NCI-H2029 treated with DMSO at 0.1 percent for 48 hours (cell line): ENCODE measurements at places on chromosomes 6 and 20.

GRCh38 chr6:107625264-107625663 is 135.3 kb downstream of the SOBP start:
- peak; percentile 71 for DNase-seq

GRCh38 chr6:52286798-52287432 is 2.4 kb upstream of the MCM3 start:
- DNase-seq: peak; percentile 27

GRCh38 chr6:155595284-155595683 is 139.6 kb upstream of the NOX3 start:
- no peak for DNase-seq

DNA sequence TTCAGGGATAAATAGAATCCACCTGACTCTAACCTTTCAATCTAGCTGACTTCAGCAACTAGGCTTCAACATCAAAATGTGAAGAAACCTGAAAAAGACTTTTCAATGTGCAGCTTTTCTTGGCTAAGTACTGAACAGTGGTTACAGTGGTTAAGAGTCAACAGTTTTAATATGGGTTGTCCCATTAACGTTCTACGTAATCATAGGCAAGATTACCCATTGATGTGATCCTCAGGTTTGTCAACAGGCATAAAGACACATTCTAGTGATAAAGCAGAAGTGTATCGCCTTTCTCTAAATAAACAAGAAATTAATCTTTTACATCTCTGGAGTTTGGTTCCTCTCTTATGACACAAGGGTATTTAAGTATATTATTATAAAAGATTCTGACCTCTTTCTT is 154.1 kb upstream of the RUNX2 start:
- DNase-seq: no peak

DNA sequence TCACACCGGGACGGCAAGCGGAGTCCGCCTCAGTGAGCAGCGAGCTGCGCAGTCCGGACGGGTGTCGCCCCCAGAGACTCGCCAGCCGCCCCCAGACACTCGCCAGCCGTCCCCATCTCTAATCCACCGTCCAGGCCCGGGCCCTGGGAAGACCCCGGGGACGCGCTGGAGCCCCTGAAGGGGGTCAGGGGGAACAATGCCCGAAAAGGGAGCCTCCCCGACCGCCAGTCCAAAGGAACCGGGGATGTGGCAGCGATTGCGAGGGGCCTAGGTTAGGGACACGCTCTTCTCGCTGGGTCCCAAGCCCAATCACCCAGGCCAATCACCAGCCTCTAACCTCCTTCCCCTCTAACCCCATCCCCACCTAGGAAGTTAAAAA is 33.1 kb downstream of the TFAP2A start:
- no peak for DNase-seq

DNA sequence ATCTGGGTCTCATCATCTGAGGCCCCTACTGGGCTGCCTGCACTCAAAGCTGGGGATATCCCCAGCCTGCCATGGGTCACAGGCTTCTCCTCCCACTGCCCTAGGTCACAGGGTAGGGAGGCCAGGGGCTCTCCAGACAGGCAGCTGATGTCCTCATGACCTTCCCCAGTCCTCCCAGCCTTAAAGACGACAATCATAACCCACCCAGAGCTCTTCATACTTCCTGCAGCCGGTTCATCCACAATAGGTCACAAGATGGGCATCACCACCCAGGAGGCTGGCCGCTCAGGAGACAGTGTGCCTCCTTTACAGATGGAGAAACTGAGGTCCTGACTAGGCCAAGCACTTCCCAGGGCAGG is 15.2 kb downstream of the TFEB start:
- DNase-seq: no peak

- no peak for DNase-seq
Measured at GRCh38 chr6:121639021-121639420, 203.6 kb downstream of the GJA1 start.

DNA sequence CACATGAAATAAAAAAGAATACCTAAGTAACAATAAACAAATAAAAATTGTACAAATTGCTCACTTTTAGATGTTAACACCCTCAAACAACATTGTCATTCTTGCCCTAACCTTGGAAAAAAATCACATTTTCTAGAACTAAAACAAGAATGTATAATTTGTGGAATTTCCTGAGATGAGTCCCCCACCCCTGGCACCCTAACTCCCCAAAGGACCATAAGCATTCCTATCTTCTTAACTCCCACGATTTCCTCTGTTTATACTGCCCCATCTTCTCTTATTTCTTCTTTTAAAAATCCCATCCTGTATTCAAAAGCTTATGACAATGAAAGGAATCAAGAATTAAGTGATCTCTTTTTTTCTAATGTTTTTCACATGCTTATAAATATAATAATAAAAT is 70.9 kb downstream of the IBTK start:
- no peak for DNase-seq

DNA sequence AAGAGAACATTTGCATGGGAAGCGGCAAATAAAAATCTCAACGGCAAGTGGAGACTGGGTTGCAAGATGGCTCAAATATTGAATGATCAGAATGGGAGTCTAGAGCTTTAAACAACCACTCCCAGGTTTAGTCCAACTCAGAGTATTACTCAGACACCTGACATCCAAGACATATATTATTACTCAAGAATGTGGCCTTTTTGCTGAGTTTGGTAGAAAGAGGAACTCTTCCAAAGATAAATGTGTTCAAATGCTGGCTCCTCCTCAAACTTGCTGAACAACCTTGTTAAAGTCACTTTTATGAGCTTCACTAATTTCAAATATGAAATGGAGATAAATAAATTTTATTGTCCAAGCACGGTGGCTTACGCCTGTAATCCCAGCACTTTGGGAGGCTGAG is 77.8 kb downstream of the ESR1 start:
- DNase-seq: no peak

- no peak for DNase-seq
Measured at GRCh38 chr6:223763-224162, 68.5 kb upstream of the DUSP22 start.

GRCh38 chr6:39553029-39553428 is 172.2 kb downstream of the KIF6 start:
- no peak for DNase-seq

GRCh38 chr6:46310196-46310595 is 139.4 kb upstream of the ENPP5 start:
- DNase-seq: no peak

DNA sequence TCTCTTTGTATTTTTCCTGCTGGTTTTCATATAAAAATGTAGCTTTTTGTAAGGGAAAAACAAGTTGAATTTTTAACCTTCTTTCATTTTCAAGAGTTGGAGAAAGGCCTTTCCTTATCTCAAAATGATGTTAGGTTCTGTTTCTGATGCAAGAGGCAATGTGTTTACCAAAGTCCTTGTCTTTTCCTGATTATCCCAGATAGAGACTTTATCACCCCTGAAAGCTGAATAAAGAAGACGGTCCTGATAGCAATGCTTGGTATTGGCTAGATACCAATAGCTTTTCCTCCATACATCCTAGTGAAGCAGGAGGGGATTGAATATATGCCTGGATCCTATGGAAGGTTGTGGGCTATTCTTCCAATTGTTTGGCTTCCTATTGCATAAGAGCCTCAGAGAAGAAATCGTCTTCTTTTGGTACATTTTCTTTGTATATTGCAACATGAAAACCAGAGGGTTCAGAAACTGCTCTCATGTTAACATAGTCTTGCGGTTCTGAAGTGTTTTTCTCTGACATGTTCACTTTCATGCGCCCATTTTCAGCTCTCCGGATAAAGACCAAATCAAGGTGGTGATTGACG is 5.5 kb downstream of the PNLDC1 start:
- DNase-seq: no peak

- DNase-seq: no peak
Measured at GRCh38 chr6:135604035-135604860, 106.7 kb upstream of the AHI1 start.

DNA sequence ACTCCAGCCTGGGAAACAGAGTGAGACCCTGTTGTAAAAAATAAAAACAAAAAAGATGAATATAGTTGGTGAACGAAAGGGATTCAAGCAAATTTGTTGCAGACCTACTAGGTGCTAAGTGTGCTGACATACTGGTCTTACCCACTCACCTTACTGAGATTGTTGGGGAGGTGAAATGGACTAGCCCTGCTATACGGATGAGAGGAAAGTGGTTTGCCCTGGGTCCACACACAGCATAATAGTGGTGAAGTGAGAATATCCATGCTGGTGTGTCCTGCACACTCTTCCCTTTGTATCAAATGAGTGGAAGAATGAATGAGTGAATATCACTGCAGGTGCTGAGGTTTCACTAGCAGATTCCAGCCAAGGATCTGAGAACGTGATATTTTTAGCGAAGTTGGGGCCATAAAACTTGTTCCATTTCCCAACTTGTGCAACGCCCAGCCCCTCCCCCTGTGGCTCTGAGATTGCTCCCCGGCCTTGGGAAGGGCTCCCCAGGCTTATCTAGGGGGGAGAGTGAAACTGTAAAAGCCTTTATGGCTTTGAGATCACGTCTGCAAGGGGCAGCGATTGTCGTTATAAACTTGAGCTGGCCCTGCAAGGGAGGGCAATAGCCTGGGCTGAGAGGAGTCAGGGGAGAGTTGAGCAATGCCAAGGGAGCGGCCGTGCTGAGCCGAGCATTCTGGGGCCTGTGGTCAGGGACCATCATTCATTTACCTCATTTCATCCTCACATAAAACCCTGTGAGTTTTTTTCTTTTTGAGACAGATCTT is 33.2 kb upstream of the TTPAL start:
- DNase-seq: no peak

GRCh38 chr6:131292145-131292938 is 157.1 kb downstream of the AKAP7 start:
- no peak for DNase-seq

DNA sequence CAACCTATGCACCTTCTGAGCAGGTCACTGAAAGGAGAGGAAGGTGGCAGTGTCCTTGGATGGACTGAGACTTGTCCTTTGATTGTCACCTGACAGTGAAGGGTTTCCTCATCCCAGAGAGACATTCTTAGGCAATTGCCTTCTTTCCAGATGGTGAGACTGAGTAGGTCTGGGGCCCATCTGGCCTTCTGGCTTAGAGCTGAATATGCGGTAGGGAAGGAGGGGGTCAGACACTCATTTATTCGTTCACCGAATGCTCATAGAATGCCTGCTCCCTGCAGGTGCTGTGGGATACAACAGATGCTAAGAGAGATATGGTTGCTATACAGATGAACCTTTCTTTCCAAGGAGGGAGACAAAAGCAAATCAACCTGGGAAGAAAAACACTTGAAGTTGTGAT is 76.8 kb downstream of the BMP6 start:
- no peak for DNase-seq

GRCh38 chr6:112038268-112038667 is 15.6 kb upstream of the CCN6 start:
- no peak for DNase-seq

DNA sequence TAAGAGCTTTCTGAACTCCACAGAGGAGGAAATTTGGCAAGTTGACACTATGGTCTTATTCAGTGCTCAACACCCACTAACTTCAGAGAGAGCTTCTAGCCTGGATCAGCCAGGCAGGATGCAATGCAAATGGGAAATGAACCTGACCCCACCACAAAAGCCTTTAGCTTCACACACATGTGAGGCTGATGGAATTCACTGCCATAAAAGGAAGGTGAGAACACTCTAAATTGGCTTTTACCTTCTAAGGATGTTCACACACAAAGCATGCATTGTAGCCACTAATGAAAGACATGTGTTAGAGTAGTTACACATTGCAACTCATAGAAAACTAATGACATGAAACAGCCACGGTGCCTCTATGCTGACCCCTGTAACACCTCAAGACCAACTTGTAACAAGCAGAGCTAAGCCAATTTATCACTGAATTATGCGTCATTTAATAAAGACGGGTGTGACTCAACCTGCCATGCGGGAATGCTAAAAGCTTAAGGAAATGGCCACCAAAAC is 262.1 kb downstream of the HACE1 start:
- no peak for DNase-seq

DNA sequence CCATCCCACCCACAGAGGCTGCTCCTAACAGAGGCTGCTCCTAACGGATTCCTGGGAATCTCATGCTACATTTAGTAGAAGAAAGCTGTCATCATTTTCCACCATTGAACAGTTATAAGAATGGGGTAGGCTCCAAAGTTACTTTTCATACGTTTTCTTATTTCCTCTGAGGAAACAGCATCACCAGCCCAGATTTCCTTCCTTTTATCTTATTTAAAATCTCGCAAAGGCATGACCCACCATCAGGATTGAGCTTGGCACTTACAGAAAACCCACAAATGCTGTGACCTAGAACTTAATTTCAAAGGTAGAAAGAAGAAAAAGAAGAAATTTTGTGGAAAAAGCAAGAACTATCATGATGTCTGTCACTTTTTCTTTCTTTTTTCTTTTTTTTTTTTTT is 168.0 kb downstream of the LY86 start:
- DNase-seq: no peak

- DNase-seq: no peak
Measured at GRCh38 chr20:43189554-43190331, at the start of gene PTPRT. PTPRT (minus strand) TSS chr20:43189906; CDS start chr20:43189733, 173 bp downstream.

DNA sequence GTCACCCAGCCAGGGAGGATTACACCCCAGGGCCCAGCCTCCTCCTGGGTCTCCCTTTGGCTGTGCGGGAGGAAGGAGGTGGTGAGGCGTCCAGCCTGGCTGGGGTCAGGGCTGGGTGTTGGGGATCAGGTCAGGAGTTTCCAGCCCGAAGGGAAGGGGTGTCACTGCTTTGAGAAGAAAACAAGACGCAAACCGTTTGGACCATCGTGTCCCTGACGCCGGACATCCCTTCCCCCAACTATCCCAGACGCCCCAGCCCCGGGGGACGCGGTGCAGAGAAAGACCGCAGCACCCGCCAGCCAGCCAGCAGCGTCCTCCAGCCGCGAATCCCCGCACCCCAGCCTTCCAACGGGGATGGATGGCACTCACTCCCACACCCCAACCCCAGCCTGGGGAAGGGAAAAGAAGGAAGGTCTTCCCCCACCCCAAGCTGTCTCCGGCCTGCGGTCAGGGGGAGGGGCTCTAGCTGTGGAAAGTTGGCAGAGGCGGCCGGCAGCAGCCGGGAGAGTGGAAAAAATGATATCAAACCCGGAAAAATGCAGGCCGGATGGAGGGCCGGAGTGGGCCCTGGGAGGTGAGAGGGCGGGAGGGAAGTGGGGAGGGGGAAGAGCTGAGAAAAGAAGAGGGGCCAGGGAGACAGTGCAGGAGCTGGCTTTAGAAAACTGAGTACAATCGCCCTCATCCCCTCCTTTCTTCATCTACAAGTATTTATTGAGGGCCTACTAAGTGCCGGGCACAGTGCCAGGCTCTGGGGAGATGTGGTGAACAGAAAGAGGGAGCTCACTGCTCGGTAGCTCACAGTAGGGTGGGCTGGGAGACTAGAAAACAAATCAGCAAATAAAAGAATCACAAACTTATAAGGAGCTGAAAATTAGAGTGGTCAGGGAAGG is 10.6 kb downstream of the REM1 start:
- no peak for DNase-seq

- DNase-seq: no peak
Measured at GRCh38 chr6:157036245-157036711, 259.1 kb downstream of the ARID1B start.

DNA sequence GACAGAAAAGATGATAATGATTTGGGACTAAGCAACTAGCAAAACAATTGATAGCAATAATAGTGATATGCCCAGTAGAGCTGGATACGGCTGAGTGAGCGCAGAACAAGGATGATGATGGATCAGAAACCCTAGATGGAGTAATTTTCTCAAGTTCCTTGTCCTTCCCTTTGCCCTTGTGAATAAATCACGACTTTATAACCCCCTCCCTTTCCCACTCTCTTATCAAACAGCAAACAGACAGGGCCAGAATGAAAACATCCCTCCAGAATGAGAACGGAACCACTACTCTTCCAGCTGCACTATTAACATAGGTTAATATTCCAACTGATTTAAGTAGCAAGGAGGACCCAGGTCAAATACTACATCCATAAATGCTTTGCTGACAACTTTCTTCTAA is 1.3 kb upstream of the MTFR2 start:
- no peak for DNase-seq

GRCh38 chr6:1585669-1586049 is 24.1 kb upstream of the FOXC1 start:
- no peak for DNase-seq
